ENCODE measurements at places on chromosomes 11 and 22. TPM values are rescaled to one million over a fixed set of nuclear protein-coding genes. Genes with fewer than 3 reads are reported as not detected.

The TMPRSS4 gene
- not detected for total RNA-seq

GRCh38 chr11:119149018-119149785, at the start of gene ABCG4:
TSS of gene ABCG4 (plus strand) at chr11:119149052. CDS start at chr11:119149966, 914 bp downstream.
- DNase-seq = peak; percentile 81

GRCh38 chr11:113339929-113340589, 25.7 kb downstream of the TTC12 start:
- DNase-seq = no peak

GRCh38 chr11:131850507-131850906, 480.1 kb downstream of the NTM start:
- no peak for DNase-seq

DNA sequence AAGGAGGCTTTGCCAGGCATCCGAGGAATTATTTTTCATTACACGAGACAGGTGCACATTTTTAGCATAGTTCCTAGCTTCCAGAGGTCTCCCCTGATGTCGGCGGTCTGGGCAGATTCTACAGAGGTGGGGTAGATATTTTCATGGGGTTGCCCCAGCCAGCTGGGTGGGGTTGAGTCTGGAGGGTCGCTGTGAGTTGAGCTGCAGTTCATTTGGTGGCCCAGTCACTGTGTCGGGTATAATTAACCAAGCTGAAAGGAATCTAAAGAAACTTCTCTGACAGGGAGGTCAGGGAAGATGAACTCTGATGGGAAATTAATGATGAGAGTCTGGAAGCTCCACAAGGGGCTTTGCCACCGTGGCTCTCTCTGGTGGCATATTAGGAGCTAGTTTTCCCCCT, 233.7 kb upstream of the NAV2 start:
- DNase-seq = no peak

GRCh38 chr11:118894192-118894591, 10.5 kb downstream of the CXCR5 start:
- peak; percentile 73 for DNase-seq
